ENCODE measurements at places on chromosomes 4 and X.

DNA sequence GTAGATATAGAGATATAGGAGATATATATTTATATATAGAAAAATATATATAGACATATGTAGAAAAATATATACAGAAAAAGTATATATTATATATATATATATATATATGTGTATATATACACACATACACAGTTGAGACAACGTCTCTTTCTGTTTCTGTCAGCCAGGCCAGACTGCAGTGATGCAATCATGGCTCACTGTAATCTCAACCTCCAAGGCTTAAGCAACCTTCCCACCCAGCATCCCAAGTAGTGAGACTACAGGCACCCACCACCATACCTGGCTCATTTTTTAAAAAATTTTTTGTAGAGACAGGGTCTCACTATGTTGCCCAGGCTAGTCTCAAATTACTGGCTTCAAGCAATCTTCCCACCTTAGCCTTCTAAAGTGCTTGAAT, 426.3 kb downstream of the GPM6A start:
- DNase-seq = no peak

- no peak for DNase-seq
These were observed 869 bp upstream of the ADD1 start for GRCh38 chr4:2842687-2843262.

DNA sequence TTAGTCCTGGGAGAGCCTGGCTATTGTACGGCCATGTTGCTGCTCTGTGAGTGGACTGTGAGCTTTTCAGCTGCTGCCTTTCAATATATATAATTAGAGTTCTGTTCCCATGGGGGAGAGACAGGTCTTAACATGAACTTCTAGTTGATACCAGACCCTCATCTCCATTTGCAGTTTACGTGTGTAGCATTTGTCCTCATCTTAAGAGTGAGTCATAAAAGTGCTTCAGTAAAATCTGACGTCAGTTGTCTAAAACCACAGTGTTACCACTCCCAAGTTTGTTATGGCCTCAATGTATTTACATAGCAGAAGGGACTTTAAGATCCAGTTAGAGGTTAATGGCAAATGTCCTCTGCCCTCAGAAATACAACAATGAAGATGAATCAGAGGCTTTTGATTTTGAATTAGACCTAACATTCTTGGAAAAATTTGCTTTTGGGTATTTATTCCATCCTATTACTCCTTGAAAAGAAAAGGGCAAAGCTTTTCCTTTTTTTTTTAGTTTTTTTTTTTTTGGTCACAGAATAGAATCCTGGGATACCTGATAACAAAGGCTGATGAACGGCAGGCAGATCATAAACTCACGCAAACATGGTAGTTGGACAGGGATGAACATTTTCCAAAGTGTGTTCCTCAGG, 38.6 kb downstream of the PHOX2B start:
- DNase-seq = no peak

DNA sequence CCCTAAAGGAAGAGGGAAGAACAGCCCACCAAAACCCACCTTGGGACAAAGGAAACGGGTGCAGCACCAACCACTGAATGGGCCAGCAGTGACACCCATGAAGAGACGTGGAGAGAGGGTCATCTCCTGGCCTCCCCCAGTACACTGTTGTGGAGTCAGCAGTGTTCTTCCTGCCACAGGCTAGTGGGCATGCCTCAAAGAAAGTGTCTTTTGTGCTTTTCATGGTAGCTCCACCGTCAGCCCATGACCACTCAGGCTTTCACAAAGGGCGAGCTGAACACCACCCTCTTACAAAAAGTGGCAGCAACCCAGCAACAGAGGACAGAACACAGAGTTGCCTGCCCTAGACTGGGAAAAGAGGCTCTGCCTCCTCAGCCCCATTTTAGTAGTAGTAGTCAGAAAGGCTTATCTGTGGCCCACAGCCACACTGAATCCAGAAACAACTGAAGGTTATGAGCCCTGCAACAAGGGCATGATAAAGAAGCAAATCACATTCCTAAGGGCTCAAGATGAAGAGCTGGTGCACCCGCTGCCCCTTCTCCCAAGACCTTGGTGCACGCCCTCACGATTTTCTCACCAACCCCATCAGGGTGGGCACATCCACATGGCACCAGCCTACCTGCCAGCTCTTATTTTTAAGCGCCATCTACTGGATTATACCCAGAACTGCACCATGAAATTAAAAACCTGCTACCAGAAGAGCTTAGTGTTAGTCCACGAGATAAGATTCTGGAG, 53.1 kb downstream of the RAB28 start:
- DNase-seq = peak; percentile 60

DNA sequence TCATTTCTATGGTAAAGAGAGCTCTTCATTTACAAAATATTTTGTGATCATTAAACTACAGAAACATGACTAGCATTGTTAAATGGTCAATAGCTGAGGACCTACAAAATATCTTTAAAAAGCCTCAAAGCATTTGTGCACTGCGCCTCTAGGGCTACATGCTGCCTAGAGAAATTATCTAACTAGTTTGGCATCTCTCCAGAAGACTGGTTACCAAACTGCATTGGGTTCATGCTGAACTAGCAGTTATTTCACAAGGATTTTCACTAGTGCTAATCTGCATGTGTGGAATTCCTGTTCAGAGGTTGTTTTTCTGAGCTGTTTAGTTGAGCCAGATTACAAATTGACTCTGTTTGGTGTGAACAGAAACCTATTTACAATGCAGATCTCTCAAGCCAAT, 58.5 kb upstream of the PITX2 start:
- DNase-seq = no peak
